NCI-H1694 (cell line): ENCODE measurements at places on chromosomes 12 and 14.

- DNase-seq, result no peak
Observed at GRCh38 chr14:68692916-68693771, 99.7 kb downstream of the ZFP36L1 start.

- DNase-seq, result no peak
Observed at GRCh38 chr12:113246478-113247122, 25.3 kb downstream of the TPCN1 start.

DNA sequence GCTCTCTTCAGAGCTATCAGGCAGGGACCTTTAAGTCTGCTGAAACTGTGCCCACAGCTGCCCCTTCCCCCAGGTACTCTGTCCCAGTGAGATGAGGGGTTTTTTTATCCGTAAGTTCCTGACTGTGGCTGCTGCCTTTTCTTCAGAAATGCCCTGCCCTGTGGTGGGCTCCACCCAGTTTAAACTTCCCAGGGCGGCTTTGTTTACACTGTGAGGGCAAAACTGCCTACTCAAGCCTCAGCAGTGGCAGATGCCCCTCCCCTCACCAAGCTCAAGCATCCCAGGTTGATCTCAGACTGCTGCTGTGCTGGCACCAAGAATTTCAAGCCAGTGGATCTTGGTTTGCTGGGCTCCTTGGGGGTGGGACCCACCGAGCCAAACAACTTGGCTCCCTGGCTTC lies 46.9 kb upstream of the SLC16A7 start:
- DNase-seq, result no peak

GRCh38 chr12:132558861-132559623 lies 51.3 kb downstream of the LRCOL1 start:
- DNase-seq, result no peak

DNA sequence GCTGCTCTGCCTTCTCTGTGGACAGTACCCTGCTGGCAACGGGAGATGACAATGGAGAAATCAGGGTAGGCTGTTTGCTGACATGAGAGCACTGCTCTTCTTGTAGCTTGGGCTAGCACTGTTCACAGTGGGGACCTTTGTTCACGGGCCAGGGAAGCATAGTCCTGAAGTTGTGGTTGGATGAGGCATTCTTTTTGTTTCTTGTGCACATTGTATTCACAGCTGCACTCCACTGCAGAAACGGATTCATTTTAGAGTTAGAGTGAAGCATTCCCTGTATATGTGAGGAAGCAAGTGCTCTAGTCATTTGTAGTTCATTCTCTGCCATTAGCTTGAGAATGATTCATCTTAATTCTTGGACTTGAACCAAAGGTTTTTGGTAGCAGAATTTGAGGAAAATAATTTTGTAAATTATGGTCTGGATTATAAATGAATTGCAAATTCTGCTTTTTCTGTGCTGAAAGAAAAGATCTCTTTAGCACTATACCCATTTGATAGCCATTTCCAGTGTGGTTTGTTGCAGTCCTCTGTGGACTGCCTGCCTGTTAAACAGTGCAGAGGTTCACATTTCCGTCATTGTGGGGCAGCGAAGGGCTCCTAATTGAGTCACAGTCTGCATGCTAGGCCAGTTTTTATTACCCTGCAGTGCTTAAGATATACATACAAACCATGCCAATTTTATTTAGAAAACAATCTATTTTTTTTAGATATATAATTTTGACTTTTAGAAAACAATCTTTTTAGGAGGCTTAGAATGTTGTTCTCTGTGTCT lies 80.6 kb downstream of the APAF1 start:
- DNase-seq, result peak; percentile 3

DNA sequence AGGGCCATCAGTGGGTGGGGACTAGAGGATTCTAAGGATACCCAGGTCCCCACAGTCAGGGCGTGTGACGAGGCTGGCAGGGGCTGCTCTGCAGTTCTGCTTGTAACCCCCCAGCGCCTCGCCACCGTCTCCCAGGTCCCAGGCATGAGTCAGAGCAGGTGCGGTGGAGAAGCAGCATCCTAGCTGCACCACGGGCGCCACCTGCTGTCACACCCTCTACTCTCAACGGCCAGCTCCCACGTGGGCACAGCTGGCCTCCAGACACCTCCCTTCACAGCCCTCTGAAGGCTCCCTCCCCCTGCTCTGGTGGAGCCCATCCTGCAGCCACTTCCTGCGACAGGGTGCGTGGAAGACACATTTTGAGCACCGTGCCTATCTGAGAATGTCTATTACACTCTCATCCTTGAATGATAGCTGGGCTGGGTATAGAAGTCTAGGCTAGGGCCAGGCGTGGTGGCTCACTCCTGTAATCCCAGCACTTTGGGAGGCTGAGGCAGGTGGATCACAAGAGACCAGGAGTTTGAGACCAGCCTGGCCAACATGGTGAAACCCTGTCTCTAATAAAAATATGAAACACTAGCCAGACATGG lies 6.9 kb upstream of the NUDT14 start:
- DNase-seq, result no peak

DNA sequence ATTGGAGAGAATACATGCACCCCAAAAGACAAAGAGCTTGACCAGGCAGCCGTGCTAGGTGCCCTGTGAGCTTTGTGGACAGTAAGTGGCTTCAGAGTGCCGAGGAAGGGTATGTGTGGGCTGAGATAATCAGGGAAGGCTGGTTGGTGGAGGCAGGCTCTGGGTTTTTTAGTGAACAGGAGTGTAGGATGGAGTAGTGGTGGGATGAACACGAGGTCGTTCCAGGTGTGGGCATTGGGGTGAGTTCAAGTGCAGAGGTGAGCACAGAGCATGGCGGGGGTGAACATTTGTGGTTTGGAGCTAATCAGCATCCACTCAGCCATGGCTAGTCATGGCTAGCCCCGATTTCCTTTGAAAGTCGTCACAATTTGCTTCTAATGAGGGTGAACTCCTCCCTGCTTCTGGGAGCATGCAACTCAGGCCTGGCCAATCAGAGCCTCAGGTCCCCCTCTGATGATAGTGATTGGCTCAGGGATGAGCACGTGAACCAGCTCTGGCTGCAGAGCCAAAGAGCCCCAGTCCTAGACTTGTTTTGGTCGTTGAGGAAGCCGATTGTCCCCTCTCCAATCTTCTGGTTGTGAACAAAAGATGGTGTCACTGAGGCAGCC lies 40.7 kb upstream of the TCL1B start:
- DNase-seq, result no peak

- no peak for DNase-seq
Observed at GRCh38 chr12:12440784-12441428, 84.0 kb downstream of the BORCS5 start.

DNA sequence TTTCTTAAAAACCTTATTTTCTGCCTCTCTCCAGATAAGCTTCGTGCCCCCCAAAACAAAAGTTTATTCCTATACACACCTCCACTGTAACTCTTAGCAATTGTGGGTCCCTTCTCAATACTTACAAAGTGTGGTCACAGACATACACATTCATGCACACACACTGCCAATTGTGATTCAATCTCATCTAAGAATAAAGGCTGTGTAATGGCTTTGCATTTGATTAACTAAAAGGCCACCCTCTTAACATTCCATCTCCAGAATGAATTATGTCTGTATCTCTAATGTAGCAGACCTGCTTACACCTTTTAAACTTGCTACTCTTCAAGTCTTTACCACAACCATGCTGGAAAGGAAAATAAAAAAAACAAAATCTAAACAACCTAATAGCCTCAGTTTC lies 49.5 kb downstream of the MYF5 start:
- DNase-seq, result no peak

DNA sequence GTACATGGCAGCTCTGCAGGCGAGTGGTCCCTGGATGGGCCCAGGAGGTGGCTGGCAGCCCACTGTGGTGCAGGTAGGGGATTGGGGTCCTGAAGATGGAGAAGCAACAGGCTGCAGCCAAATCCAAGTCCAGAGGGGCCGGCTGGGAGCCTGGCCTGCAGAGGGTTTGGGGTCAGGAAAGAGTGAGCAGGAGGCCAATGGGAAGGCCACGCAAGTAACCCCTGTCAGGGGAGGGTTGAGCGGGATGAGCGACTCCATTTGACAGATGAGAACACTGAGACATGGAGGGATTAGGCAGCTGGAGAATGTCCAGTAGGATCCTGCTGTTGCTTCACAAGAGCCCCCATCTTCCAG lies 136.0 kb downstream of the BCL11B start:
- no peak for DNase-seq

- no peak for DNase-seq
Observed at GRCh38 chr12:96811083-96811482, 96.0 kb upstream of the NEDD1 start.

DNA sequence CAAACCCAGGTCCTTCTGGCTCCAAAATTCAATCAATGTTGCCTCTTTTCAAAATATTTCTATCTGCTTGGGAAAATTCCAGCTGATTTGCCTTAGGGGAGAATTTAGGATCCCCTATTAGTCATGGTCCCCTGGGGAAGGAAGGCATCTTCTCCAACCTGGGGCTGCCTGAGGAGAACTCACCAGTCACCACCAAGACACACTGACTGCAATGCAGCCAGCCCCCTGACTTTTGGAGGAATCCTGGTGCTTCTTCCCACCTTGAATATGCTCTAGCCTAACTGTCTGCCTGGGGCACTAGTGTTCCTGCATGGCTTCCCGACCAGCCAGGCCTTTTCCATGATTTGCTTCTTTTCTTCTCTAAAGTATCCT lies 71.8 kb upstream of the BCL2L14 start:
- DNase-seq, result no peak

DNA sequence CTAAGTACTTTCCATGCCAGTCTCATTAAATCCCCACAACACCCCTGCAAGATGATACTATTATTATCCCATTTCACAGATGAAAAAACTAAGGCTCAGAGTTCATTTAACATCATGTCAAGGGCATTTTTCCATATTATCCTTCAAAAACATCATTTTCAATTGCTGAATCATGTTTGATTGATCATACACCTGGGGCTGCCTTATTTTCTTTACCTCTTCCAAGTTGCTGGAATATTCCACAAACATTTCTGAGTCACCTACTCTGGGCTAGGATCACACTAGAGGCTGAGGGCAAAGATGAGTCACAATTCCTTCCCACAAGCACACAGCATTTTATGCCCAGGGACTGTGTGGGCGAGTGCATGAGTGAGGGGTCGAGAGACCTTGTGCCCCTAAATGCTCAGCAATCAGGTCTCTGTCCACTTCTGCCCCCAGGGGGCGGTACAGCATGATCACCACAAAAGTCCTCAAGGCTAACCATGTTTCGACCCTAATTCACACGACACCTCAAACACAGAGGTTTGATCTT lies 14.1 kb upstream of the TMEM119 start:
- DNase-seq, result no peak

GRCh38 chr14:106778986-106779385 lies 1252.6 kb downstream of the TMEM121 start:
- no peak for DNase-seq

GRCh38 chr12:49667325-49668090 lies 39.7 kb downstream of the FMNL3 start:
- DNase-seq, result no peak

GRCh38 chr12:117809509-117809908 lies 159.3 kb downstream of the KSR2 start:
- no peak for DNase-seq

- no peak for DNase-seq
Observed at GRCh38 chr14:36585100-36585499, 2.7 kb upstream of the NKX2-8 start.

- peak; percentile 97 for DNase-seq
Observed at GRCh38 chr12:93347054-93347785, 30.5 kb upstream of the NUDT4 start.
